ENCODE measurements at places on chromosomes 3 and 15.

GRCh38 chr3:71152039-71152891 lies 431.3 kb downstream of the FOXP1 start:
- no peak for DNase-seq

- DNase-seq = peak; percentile 36
Measured at GRCh38 chr3:183824761-183825455, 469 bp downstream of the MAP6D1 start.

DNA sequence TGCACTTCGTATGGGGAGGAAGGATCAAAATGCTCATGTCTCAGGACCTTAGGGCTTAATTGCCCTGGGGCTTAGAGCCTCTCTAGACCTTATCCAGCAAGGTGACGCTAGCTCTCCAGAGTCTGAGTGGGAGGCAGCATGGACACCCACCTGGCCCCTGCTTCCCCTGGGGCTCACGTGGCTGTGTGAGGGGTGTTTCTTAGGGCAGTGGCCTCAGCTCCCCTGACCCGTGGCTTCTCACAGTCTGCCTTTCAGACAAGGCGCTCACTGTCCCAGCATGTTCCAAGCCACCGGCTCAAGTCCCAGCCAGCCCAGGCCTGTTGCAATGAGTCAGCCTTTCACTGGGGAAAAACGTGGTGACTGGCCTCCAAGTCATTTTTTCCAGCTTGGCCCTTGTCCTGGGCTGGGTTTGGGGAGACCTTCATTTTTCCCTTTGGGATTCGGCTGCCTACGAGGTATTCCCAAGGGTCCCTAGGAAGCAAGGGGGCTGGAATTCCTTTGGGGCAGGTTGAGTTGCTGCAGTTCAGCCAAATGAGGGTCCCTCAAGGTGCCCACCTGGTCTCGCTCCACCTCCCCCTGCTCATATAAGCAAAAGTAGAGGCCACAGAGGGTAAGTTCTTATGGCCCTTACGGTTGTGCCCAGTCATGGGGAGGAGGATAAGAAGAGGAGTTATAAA lies 15.7 kb downstream of the BHLHE40 start:
- peak; percentile 90 for DNase-seq

DNA sequence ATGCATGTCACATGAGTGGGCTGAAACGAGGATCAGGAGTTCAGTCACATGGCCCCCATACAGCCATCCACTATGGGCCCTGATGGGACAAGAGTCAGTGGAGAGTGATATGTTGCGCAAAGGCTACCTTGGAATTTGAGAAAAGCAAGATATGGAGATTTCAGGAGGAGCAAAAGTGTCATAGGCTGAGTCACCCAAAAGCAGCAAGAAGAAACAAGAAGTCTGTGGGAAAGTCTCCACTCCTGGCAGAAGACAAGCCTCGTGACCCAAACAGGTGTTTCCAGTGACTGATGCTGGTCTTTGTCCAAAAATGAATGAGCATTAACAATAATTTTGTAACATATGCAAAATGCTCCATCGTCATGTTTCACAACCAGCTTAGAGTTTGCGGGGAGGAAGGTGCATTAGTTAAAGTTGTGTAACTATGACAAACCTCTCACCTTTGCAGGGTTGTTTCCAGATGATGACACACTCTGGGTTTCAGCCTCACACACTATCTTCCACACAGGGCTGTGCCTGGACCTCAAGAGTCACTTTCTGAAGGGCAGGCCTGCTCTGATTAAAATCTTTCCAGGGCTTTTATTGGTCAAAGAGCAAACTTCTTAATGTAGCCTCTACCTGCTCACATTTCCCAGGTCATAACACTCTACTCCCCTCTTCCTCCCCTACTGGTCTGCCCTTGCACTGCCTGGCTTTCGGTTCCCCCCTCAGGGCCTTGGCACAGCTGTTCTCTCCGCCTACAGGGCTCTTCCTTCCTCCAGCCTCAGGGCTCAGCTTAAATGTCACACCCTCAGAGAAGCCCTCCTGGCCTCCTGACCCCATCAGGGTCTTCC lies 3.9 kb upstream of the DNASE1L3 start:
- peak; percentile 80 for DNase-seq

GRCh38 chr15:93118904-93119303 lies 29.9 kb upstream of the RGMA start:
- no peak for DNase-seq

- DNase-seq = no peak
Measured at GRCh38 chr3:4688411-4688810, 195.3 kb downstream of the ITPR1 start.

DNA sequence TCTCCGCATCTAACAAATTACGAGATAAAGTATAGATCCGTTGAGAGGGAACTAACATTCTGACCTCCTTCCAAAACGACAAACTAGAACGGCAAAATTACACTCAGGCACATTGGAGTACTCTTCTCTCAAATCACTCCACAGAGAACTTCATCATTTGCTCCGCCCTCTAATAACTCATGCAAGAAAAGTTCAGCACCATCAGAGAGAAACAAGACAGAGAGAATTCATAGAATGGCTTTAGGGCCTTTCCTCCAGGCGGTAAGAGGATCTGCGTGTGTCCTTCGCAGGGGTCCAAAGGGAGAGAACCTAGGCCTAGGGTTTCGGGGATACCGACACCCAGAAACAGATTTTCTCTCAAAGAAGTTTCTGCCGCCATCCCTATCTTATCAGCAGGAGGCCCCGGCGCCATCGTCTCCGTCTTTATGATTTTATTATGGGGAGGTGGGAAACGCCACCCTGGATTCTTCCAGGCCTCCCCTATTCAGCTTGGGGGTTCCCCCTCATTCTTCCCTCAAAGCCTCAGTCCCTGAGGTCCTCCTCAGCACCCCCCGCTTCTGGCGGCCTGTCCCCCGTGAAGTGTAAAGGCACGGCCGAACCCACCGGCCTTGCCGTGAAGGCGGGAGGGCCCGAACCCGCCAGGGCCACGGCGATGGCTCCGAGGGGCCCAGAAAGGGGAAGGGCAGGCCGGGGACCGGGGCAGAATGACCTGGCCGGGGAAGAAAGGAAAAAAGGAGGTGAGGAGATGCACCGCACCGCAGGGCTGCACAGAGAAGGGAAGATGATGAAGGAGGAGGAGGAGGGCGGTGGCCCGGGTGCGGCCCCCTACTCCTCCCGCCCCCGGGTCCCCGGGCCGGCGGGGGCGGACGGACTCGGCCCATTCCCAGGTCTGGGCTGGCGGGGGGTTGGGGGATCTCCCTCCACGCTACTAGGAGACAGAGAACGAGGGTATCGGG lies 768 bp downstream of the UBXN7 start:
- DNase-seq = peak; percentile 60

- peak; percentile 46 for DNase-seq
Measured at GRCh38 chr3:47054412-47054811, 74.9 kb downstream of the NBEAL2 start.

DNA sequence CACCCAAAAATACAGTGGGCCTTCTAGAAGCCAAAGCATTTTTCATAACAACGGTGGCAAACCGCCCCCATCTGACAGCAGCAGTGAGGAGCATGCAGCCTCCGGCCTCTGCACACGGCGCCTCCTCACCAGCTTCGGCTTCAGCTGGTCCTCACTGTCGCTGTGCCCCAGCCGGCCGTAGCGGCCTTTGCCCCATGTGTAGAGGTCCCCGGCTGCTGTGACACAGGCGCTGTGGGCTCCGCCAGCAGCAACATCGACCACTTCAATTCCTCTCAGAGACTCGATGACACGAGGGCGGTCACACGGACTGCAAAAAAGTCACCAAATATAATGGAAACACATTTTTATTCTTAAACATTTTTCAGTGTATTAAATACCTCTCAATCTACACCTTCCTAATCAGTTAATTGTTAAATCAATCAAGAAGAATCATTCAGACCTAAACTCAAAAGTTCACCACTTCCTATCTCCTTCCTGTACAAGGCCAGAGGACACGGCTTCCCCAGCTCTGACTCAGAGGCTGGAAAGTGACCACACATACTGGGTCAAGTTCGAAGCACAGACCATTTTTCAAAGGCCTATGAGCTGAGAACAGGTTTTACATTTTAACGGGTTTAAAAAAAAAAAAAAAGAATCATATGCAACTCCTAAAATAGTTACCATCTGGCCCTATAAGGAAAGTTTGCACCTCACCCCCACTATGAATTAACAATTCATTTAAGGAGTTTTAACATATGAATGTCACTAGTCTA lies 33.6 kb upstream of the OCA2 start:
- no peak for DNase-seq

DNA sequence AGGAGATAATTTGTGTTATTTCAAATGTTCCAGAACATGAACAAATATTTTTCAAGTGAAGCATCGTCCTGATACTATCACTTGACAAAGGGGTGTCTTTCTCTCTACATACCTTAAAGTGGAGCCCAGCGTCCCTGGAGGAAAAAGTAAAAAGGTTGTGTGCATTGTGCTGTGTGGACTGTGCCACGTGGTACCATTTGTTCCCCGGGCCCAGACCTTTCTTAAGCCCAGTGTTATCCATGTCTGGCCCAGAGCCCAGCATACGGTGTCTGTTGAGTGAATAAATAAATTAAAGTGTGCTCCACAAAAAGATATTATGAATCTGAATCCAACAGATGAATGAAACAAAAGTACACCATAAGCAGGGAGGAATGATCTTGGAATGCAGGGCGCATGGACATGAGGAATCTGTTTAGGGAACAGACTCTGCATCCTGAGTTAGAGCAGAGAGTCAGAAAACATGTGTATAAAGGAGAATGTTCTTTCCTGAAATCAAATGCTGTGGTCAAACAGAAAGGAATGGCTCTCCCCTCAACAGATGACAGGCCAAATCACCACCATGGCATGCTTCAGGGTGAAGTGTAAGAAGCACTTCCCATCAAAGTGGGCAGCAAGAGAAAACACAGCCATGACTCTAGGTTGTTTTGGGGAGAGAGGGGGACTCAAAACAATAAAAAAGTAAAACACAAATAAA lies 8.1 kb upstream of the PRSS50 start:
- DNase-seq = no peak
